Jurkat, Clone E6-1 (cell line): ENCODE measurements at places on chromosomes 16 and 17.

- no peak for DNase-seq
Observed at GRCh38 chr16:88938777-88939244, 38.2 kb downstream of the CBFA2T3 start.

DNA sequence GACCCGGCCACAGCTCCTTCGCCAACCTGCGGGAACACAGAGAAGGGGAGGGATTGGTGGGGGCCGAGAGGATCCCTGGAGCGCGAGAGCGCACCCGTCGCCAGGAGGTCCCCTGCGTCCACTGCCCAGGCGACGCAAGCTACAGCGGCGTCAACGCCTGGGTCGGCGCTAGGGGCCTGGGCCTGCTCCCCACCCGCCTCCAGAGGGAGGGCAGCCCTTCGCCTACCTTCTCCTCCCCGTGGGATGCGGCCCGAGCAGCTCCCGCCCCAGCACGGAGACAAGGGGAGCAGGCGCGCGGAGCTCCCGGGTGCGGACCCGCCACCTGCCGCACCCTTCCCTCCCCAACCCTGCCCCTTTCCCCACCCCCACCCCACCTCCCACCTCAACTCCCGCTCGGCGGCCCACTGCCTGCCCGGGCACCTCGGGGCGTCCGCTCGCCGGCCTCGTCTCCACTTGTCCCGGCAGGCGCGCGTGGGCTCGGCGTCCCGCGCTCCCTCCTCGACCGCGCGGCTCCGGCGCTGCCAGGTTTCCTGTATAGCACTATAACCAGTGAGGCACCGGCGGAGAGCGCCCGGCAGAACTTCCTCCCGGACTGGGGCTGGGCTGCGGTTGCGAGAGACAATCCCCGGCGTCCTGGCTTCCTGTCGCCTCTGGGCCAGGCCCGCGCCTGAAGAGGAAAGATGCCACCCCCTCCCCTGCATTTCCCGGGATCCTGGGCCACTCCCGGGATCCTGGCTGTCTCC lies 119.1 kb upstream of the SMURF2 start:
- DNase-seq = no peak

- no peak for DNase-seq
Observed at GRCh38 chr17:14972844-14973243, 292.3 kb downstream of the PMP22 start.

GRCh38 chr16:10153985-10154384 lies 28.2 kb downstream of the GRIN2A start:
- DNase-seq = peak; percentile 10

DNA sequence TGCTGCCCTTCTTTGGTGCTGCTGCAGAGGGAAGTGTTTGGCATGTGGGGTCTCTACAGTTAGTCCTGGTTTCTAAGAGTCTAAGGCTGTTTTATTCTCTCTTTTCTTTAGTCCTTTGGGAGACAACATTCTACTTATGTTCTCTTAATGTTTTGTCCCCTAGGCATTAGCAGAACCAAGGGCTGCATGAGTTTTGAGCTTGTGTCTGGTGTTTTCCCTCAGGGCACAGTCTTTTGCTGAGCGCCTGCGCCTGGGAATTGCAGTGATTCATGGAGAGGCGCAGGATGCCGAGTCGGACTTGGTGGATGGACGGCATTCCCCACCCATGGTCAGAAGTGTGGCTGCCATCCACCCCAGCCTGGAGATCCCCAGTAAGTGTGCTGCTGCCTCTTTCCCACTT lies 41.1 kb upstream of the SLC5A10 start:
- no peak for DNase-seq

DNA sequence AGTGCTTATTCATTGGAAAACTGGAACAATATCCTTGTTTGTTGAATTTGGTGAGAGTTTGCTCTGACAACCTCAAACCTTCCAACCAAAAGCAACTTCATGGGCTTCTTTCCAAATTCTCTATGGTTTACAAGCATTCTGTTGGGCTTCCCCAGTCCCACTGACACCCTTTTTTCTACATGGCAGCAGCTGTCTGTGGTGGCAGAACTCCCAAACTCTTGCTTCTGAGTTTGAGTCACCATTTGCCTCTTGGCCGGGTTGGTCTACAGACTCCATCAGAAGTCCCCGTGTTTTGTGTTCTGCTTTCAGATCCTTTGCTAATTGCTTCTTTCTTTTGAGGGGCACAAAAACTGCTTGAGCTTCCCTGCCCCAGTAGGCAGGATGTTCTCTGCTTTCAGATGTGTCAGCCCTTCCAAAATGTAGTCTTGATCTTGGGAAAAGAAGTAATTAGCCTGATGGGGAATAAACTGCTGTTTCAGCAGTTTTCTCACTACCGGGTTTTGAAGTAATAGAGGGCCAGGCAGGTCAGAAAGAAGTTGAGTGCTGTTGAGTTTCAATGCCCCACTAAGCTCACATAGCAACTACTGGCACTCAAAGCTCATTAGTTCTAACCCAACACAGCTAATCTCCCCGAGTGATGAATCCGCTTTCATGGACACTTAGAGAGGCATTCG lies 80.7 kb downstream of the HS3ST3A1 start:
- no peak for DNase-seq

- DNase-seq = no peak
Observed at GRCh38 chr17:51890710-51891109, 267.8 kb downstream of the CA10 start.

DNA sequence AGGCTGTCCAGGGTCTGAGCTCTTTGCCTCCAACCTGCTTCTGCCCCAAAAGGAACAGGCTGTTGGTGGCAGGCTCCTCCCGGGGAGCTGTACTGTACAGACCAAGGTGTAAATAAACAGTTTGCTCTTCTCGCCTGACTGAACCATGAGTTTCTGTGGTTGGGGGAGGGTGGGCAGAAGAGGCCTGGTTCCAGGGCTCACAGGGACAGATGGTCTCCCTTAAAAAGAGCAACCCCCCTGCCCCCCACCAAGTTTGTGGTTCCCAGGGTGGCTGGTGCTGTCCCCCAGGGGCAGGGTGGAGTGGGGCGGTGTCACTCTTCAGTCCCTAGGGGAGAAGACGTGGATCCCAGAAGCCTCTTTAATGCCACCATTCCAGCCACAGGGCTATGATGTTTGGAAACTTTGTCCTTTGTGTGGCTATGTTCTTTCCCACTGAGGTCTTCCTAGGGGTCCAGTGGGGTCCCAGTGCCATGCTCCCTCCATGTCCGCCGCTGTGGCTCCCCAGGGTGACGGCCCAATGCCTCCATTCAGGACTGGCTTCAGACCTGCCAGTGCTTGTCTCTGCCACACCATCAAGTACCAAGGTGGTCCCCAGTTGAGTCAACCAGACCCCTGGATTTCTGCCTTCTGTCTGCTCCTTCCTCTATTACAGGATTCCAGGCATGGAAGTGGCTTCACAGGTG lies 146.7 kb downstream of the RAB11FIP4 start:
- DNase-seq = no peak

GRCh38 chr17:71593078-71593477 lies 527.7 kb upstream of the SOX9 start:
- no peak for DNase-seq

- DNase-seq = no peak
Observed at GRCh38 chr16:11651796-11652195, 16.5 kb upstream of the SNN start.

DNA sequence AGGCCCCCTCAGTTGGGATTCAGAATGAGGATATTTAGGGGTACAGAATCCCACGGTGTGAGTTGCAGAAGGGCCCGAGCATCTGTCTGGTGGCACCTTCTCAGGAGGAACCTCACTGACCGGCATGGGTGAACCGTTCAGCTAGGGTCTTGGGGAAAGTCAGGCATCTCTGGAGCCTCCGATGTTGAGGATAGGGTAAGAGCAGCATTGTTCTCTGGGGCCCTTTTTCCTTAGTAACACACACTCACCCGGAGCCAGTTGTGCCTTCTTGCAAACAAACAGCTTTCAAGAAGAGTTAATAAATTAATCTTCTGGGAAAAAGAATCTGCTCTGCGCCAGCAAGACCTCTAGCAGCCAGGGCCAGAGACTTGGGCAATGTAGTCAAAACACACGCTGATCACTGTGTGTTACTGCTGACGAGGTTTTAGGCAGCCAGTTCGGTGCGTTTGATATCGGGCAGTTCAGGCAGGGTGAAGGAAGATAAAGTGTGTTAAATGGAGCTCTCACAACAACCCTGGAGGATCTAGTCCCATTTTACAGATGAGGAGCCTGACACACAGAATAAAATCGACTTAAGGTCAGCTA lies 48.9 kb downstream of the MSI2 start:
- DNase-seq = no peak

DNA sequence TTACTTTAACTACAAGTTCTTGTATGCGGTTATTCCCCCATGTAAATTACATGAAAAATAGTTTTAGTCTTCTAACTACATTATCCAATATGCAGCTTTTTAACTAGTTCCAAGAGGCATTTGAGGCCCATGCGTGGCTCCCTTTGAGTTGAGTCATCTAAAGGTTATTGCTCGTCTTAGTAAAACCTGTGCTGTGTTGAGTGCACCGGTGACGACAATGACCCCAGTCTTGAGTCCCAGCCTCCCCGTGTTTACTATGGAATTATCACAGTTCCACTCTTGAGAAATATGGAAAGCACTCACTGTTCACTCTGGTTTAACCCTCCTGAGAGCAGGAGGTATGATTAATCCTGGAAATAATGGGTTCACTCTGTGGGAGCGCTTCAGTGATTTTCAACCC lies 119.2 kb downstream of the PITPNC1 start:
- no peak for DNase-seq

GRCh38 chr17:49564638-49565037 lies 11.0 kb upstream of the NXPH3 start:
- no peak for DNase-seq

DNA sequence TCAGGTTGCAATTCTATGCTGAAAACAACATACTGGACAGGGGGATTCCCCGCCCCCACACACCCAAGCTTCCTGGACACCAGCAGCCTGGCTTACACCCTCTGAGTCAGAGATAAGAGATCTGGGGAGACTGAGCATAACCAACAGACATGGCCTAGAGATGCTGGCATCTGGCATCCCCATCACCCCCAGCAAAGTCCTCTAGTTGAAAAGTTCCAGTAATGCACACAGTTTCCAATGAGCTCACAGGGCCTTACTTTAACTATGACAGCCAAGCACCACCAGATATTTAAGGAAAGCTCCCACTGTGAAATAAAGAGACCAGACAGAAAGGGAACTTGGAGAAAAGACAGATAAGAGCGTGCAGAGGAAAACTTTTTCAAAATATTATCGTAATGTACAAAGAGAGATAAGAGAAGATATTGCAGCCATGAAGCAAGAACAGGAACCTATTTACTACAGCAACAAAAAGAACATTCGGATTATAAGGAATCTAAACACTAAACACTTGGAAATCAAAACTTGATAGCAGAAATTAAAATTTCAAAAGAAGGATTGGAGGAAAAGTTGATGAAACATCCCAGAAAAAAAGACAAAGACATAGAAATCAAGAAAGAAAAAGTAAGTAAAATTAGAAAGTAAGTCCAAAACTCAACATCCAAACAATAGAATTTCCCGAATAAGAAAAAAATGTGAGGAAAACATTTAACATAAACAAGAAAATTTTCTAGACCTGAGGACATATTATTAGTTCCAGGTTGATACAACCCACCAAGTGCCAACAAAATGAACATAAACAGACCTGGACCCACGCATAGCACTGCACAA lies 17.2 kb upstream of the ALOX15 start:
- no peak for DNase-seq

GRCh38 chr16:69465083-69465721 lies 40.8 kb downstream of the CYB5B start:
- DNase-seq = no peak

- DNase-seq = no peak
Observed at GRCh38 chr16:75541236-75541635, 5.3 kb upstream of the CHST5 start.

GRCh38 chr16:68086336-68086841 lies 1.2 kb downstream of the NFATC3 start:
- no peak for DNase-seq

DNA sequence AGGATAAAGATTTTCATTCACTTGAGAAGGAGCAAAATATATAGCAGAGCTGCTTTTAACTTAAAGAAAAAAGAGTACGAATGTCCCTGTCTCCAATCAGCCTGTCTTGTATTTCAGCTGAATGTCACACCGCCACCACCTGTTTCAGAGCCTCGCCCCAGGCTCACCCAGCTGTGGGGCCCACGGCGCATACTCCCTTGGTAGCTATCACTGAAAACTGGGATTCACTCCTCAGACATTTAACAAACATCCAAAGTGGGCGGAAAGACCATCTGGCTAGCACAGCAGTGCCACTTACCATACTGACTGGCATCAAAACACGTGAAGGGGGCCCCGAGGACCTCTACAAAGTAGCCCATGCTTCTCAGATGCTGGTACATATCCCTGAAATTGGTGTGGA lies 25.4 kb upstream of the SLC38A8 start:
- no peak for DNase-seq

- DNase-seq = no peak
Observed at GRCh38 chr17:7355053-7355452, at the start of gene TMEM95. Gene TMEM95 (plus strand): TSS chr17:7355156. CDS start chr17:7355205, 49 bp downstream.

DNA sequence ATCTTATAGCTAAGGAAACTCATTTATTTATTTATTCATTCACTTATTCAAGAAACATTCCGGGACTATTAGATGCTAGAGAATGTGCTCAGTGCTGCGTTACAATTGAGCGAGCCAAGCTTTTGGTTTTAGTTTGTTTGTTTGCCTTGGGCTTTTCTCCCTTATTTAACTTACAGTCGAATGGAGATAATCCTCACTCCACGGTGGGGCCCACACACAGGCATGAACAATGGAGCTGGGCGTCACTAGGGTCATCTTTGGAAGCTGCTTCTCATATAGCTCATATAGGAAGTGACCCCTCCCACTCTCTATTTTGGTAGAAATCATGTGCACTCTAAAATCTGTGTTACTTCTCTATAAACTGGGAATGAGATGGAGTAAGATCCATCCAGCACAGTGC lies 210.0 kb downstream of the TMEM114 start:
- DNase-seq = no peak

- no peak for DNase-seq
Observed at GRCh38 chr16:85555719-85556455, 57.2 kb upstream of the GSE1 start.

GRCh38 chr16:71432906-71433305 lies 8.9 kb downstream of the TLE7 start:
- no peak for DNase-seq

DNA sequence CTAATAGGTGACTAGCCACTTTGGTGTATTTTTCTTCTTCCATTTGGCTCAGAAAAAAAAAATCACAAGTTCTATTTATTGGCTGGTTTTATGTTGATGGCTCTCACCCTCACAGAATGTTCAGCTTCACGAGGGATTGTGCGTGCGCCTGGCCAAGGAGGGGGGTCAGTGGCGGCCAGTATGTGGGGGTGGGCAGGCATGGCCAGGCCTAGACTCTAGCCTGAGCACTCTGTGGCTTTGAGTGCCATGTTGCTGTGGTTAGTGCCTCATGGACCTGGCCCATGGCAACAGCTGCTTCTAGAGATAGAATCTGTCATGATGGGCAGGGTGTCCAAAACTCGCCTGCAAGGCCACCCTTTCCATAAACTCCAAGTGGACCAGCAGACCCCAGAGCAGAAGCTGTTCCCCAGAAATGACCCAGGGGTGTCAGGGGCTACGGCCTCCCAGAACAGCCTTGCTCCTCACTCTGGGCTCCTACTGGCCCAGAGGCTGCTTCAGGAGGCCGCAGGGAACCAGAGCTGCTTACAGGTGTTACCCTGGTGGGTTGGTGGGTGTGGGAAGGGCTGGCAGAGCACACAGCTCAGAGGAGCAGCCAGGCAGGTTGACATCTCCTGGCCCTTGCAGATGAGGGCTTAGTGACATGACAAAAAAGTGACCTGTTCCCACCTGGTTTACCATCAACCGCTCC lies 124.9 kb downstream of the SOCS1 start:
- DNase-seq = no peak

GRCh38 chr17:78650093-78650715 lies 73.0 kb upstream of the DNAH17 start:
- DNase-seq = no peak
